Midbrain (tissue), 1 donor: ENCODE measurements at places on chromosomes 2 and 18.

DNA sequence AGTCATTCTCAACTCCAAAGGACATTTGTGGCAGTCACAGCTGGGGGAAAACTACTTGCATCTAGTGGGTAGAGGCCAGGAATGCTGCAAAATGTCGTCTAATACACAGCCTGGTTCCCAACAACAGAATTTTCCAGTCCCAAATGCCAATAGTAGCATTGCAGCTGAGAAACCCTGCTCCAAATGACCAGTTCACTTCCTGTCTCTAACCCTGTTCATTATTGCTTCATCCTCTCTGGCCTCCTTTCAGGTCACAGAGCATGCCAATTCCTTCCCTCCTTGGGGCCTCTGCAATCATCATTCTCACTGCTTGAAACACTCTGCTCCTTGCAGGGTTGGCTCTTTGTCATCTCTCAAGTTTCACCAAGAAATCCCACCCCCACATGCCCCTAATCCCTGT, 139.1 kb downstream of the IRS1 start:
- no peak for DNase-seq

GRCh38 chr2:7476371-7476770, 559.2 kb downstream of the RNF144A start:
- DNase-seq: no peak

GRCh38 chr2:69084492-69084891, 71.5 kb downstream of the ANTXR1 start:
- no peak for DNase-seq

- DNase-seq: no peak
Measured at GRCh38 chr18:79616651-79617510, 62.7 kb upstream of the CTDP1 start.

- no peak for DNase-seq
Measured at GRCh38 chr18:66647671-66648070, 43.8 kb upstream of the CDH19 start.

GRCh38 chr18:62660691-62661090, 54.6 kb upstream of the PHLPP1 start:
- DNase-seq: no peak
